CD8-positive, alpha-beta T cell (primary cell): ENCODE measurements at places on chromosomes 1 and 21. TPM values are rescaled to one million over a fixed set of nuclear protein-coding genes. Genes with fewer than 3 reads are reported as not detected.

GRCh38 chr21:26331205-26331980, 160.8 kb upstream of the APP start:
- DNase-seq = no peak

DNA sequence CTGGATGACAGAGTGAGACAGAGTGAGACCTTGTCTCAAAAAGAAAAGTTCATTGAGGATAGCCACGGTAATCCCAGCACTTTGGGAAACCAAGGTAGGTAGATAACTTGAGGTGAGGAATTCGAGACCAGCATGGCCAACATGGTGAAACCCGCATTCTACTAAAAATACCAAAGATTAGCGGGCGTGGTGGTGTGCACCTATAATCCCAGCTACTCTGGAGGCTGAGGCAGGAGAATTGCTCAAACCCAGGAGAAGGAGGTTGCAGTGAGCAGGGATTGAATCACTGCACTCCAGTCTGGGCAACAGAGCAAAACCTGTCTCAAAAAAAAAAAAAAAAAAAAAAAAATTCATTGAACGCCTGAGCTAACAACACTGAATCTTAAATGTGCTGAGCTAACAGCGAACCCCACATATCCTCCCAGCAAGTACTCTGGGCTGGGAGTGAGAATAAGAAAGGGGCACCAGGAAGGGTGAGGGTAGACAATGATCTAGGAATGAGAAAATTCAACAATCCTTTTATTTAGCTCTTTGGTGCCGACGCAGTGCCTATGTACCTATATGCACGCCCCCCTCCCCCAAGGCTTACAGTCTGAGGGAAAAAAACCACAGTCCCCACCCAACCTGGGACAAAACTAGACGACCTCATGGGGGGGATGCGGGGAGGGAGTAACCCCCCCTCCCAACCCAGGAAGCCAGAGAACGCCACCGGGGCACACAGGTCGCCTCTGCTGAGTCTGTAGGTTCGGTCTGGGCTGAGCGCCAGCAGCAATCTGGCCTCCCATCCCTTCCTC, 1.4 kb upstream of the CACNA1S start:
- no peak for DNase-seq

DNA sequence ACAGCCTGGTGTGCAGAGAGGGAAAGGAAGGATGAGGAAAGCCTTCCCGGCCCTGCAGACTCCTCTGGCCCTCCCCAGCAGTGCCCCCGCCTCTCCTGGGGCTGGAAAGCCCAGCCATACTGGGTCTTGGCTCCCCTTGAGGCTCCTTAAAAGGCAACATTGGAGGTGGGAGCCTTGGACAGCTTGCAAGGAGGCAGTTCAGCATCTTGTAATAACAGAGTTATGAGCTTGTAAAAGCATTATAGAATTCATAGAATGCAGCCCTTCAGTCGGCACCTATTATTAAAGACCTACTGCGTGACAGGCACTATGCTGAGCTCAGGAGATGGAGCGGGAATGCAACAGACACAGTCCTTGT, 4.2 kb downstream of the TINAGL1 start:
- DNase-seq = no peak

Gene F3
- not detected for total RNA-seq

GRCh38 chr21:36859744-36860501, 106.5 kb downstream of the HLCS start:
- no peak for DNase-seq

Gene SMAP2
- 167 TPM for total RNA-seq

DNA sequence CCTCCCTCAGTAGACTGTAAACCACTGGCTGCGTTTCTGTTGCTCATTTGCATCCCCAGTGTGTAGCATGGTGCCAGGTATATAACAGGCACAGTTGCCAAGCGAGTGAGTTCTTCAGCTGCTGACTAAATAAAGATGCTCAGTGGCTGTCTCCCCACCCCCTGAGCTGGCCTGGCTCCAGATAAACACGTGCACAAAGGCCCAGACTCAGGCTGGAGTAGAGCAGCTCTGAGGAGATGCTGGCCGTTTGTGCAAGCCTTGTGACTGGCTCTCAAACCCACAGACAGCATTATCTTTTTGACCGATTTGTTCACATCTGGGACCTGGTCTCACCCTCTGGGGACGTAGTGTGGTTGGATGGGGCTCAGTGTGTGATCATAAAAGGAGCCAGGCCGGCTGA, 7.1 kb downstream of the CHRNB2 start:
- no peak for DNase-seq

DNA sequence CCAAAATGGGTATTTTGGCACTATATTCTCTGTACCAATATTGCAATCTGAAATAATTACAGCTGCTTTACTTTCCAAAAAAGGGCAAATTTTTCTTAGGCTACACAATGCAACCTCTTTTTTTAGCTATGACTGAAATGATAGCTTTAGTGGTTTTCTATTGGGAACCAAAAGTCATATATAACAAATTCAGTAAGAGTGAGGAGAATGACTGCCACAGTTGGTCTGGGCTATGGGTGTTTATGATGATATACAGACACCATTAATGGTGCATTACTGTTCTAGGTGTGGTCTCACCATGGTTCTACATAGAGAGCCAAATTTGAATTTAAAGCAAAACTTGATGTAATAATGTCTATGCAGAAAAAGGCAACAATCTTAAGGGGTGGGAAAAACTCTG, 72.3 kb upstream of the PTBP2 start:
- DNase-seq = no peak

Gene CDC7
- total RNA-seq = 2.7 TPM

DNA sequence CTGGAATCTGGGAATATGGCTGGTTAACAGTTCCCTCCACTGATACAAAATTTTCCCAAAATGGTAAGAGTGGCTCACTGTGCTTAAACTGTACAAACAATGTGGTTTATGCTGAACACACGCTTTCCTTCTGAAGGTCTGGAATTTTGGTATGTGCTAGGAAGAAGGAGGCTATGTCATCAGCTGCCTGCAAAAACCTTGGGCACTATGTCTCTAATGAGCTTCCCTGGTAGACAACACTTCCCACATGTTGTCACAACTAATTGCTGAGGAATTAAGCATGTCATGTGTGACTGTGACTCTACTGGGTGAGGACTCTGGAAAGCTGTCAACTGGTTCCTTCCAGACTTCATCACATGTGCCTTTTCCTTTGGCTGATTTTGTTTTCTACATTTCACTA, 29.2 kb downstream of the IPP start:
- no peak for DNase-seq

- no peak for DNase-seq
Measured at GRCh38 chr1:220922951-220923350, 43.7 kb downstream of the HLX start.

DNA sequence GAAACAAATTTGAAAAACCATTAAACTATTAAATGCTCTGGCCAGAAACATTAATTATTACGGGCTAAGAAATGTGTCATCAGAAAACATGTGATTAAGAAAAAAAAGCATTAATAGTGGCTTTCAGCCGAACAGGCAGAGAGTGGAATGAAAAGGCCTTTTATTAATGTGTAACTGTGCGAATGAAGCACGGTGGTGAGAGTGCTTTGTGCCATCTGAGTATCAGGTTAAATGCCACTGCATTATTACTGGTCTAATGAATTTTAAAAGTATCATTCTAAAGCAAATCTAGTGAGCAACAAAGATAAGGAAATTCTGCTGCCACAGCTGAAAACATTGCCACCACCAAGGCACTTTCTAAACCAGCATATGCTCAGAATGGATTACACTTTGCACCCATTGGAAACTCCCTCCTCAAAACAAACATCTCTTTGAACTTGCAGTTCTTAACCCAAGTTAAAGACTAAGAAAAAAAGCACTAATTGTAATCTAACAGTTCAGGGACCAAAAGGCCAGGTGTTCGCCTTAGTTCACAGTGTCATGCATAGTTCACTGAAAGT, 30.0 kb upstream of the SSX2IP start:
- no peak for DNase-seq

Gene RRP1B
- 26.1 TPM for total RNA-seq

GRCh38 chr1:113760102-113761080, 1.1 kb upstream of the PHTF1 start:
- no peak for DNase-seq

- DNase-seq = no peak
Measured at GRCh38 chr1:244160455-244161235, 109.6 kb downstream of the ZBTB18 start.

Gene PEX10
- total RNA-seq = 11.8 TPM

- DNase-seq = no peak
Measured at GRCh38 chr1:39294531-39294930, 90.0 kb downstream of the MACF1 start.
